ENCODE measurements at places on chromosomes 13 and 19. TPM values are rescaled to one million over a fixed set of nuclear protein-coding genes. Genes with fewer than 3 reads are reported as not detected.

MAST1 gene
- 3.0 TPM for total RNA-seq

IZUMO4 gene
- total RNA-seq = 22.6 TPM

TJP3 gene
- 2.4 TPM for total RNA-seq

GRK1 gene
- 0.09 TPM for total RNA-seq

ZNF100 gene
- total RNA-seq = 23.8 TPM

IGFL1 gene
- not detected for total RNA-seq

CAPNS1 gene
- 250 TPM for total RNA-seq

ADAMTS10 gene
- 4.0 TPM for total RNA-seq

CYSLTR2 gene
- total RNA-seq = 1.1 TPM

CEACAM8 gene
- total RNA-seq = not detected

ZNF66 gene
- 8.9 TPM for total RNA-seq

OR7A5 gene
- total RNA-seq = not detected

RPL13A gene
- 4,329 TPM for total RNA-seq

GRCh38 chr19:37954421-37954874 is 47.4 kb downstream of the SIPA1L3 start:
- no peak for DNase-seq

DNA sequence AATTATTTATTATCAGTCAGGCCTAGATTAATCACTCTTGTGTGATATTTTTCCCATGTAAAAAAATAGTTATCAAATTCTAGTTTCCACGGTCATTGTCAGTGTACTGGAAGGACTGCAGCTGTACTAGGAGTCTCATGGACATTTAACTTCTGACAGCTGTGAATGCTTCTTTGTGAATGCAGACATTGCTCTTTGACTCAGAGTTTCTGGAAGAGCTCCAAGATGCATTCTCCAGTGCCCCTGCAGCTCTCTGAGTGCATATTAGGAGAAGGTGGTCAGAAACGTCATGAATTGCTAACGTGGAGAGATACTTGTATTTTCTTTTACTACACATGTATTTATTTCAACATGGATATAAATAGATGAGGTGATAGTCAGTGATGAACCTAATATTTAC is 9.7 kb upstream of the SLITRK5 start:
- no peak for DNase-seq

DNA sequence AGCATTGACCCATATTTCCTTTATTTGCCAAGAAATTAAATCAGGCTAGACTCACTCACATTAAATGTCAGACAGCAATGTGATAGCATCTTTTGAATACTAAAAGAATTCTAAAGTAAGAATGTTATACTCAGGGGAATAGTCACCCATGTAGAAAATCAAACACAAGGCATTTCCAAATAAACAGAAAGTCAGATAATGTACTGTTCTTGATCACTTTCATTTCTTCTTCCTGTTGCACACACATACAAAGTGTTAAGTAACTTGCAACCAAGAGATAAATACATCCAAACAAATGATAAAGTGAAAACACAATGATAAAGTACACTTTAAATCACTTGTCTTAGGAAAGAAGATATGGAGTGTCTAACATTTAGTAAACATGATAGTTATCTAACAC is 1366.6 kb upstream of the MIR17HG start:
- no peak for DNase-seq

- no peak for DNase-seq
These were observed 233.9 kb downstream of the ABCC4 start for GRCh38 chr13:95067303-95067702.

DNA sequence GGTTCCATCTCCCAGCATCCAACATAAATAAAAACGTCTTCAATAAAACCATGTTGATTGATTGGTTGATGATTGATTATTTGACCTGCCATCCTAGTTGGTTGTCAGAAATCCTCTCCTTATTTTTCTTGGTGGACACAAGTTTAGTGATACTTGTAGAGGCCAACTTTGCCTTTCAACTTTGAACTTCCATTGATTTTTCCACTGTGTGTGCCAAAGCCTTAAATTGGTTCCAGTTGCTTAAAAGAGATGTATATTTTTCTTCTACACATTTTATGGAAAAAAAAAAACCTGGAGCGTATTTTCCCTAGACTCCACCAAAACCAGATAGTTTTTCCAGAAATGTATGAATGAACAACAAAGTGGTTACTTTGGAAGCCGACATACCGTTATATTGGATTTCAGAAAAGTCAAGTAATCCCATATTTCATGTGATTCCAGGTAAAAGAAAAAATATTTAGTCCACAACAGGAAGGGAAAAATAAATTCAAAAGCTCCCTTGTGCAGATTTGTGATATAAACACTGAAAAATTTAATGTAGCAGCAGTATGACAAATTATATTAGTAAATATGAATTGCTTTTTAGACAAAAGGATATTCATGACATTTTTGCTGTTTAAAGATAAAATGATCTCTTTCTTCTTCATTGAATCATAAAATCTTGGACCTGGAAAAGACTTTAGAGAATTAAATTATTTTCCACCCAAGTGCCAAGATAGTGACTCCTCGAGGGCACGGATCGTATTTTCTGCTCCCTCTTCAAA is 85.2 kb downstream of the MBNL2 start:
- DNase-seq = no peak

GRCh38 chr19:48646722-48647216 is 782 bp upstream of the CA11 start:
- DNase-seq = no peak

- no peak for DNase-seq
These were observed 15.3 kb upstream of the KCTD4 start for GRCh38 chr13:45216193-45216592.

GRCh38 chr19:907183-907853 is 5.7 kb downstream of the R3HDM4 start:
- peak; percentile 84 for DNase-seq

- no peak for DNase-seq
These were observed 19.4 kb downstream of the ZNF175 start for GRCh38 chr19:51590441-51590840.

- no peak for DNase-seq
These were observed 5.0 kb downstream of the LRRC25 start for GRCh38 chr19:18392417-18392816.

DNA sequence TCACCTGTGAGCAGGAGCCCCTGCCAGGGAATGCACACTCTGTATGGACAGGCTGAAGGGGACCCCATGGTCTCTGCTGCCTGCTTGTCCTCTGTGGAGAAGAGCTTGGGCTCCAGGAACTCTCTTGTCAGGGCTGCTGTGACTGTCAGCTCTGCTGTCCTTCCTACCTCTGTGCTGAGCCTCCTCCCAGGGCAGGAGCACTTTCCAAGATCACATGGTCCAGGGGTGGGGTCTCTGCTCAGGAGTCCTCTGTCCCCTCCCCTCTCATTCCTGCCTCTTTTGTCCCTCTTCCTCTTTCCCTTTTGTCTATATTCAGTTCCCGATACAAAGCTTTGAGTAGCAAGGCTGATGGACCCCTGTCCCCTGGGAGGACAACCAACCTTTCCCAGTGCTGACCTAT is at the start of gene CEACAM7:
Gene CEACAM7 (minus strand): TSS at position 173 of the 400 bp plus-strand sequence. CDS start 105 bp downstream, at position 68.
- no peak for DNase-seq

DNA sequence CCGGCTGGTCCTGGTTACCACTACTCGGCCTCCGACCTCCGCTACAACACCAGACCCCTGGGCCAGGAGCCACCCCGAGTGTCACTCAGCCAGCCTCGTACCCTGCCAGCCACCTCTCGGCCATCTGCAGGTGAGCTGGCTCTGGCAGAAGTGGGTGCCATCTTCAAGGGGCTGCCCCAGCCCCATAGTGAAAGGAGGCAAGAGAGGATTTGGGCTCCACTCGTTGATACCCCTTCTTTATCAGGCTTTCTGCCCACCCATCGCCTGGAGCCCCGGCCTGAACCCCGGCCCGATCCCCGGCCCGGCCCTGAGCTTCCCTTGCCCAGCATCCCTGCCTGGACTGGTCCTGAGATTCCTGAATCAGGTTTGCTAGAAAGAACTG is 7.1 kb downstream of the LTBP4 start:
- DNase-seq = no peak

DNA sequence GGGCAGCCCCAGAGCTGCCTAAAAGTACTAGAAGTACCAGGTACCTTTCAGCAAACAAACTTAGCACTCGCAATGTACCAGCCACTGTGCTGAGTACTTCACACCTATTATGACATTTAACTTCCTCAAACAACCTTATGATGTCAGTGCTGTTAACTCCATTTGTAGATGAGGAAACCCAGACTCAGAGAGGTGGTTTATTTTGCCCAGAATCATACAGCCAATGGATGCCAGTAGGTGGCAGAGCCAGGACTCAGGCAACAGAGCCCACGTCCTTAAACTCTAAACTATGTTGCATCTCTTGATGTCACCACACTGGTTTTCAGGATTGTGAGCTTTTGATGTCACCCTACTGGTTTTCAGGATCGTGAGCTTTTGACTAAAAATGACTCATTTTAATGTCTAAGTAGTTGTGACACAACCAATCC is 78.9 kb downstream of the FLT1 start:
- peak; percentile 4 for DNase-seq

DNA sequence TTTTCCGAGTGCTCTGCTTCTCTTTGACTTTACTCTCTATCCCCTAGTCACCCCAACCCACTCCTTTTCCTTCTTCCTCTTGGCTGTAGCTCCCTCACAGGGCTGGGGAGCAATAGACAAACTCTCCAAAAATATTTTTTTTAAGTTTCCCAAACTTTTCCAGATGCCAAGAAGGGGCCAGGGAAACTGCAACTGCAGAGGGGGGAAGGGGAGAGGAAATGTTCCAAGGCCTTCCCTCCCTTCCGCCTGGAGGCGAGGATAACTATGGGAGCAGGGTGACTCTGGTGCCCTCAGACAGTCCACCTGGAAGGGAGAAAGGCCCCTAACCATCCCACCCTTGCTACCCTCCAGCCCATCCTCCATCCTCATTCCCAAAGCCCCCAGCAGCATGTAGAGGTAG is 49.4 kb downstream of the LYL1 start:
- no peak for DNase-seq

GRCh38 chr13:92833071-92833470 is 393.5 kb upstream of the GPC6 start:
- no peak for DNase-seq

DNA sequence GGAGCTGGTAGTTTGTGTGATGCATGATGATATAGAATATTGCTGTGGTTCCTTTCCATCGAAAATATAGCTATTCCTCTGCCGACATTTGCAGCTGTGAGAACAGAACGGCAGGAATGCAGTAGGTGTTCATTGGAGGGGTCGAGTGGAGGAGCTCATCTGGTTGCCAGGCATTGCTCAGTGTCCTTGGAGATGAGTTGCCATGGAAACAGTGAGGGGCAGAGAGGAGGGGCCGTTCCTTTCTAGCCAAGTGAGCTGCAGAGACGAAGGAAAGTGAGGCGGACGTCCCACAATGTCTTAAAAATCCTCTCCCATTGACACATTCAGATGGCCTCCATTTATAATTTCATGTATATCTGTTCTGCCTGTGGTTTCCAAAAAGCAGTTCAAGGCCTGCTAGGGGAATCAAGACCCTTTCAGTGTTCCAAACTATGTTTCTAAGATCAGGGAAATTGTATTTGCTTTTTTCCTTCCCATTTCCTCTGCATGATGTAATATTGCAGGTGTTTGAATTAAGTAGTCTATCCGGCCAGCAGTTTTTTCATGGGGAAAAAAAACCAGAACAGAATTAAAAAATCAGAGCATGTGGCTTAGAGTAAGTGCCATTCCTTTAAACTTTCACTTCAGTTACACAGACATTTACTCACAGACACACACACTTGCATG is 41.2 kb upstream of the ZNF835 start:
- DNase-seq = no peak

GRCh38 chr19:34295103-34295502 is 40.7 kb downstream of the GARRE1 start:
- DNase-seq = no peak

DNA sequence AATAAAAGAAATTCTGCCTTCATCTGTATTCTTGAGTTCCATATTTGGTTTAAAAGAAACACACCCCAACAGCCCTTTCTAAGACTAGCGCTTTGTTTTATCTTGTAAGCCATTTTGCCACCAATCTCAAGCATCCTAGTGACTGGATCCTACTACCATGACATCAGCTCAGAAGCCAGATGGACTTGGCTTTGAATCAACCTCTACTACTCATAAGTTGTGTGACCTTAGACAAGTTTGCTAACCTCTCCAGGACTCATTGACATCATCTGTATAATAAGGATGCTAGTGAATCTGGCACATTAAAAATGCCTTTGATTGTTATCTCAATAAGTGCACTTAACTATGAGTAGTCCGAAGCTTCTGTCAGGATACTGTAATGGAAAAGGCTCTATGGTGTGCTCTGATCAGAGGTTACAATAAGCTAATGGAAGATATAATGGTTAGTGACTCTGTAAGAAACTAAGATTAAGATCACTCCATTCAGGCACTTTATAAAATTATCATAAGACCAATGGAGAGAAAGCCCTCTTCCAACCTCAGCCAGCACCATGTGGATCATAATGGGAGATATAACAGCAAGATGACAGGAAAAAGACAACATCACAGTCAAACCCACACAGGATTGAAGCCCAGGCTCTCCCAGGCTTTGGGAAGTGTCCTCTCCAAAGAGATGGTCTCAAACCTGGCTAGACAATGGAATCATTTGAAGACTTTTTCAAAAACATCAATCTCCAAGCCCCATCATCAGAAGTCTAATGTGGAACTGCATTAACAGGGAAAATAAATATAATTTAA is 180.6 kb upstream of the MIR17HG start:
- no peak for DNase-seq

DNA sequence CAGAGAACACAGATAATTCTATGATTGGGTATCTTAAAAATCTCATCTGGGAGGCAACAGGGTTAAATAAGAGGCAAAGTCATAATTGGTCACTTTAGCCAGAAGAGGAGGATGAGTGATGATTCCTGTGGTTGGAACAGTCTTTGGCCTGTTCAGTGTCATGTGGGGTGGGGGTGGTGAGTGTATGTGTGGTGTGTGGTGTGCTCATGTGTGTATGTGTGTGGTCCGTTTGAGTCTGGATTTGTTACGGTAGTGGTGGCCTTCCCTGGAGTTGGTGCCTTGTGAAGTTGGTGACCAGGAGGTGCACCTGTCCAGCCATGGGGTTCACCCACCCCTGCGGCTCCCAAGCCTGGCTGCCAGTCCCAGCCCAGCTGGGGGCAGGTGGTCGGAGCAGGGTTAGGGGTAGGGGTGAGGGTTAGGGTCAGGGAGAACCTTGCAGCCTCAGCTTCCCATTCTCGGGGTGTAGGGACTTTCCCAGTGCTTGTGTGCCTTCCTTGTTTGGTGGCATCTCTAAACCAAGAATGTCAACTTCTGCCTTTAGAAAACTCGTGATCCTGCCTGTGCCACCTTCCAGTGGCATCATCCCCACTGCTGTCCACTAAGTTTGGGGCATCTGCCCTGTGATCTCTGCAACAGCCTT is 97.5 kb downstream of the RAB20 start:
- no peak for DNase-seq

- DNase-seq = no peak
These were observed 149.4 kb upstream of the FBXL3 start for GRCh38 chr13:77176350-77176749.
